ENCODE measurements at places on chromosomes 16 and 17.

DNA sequence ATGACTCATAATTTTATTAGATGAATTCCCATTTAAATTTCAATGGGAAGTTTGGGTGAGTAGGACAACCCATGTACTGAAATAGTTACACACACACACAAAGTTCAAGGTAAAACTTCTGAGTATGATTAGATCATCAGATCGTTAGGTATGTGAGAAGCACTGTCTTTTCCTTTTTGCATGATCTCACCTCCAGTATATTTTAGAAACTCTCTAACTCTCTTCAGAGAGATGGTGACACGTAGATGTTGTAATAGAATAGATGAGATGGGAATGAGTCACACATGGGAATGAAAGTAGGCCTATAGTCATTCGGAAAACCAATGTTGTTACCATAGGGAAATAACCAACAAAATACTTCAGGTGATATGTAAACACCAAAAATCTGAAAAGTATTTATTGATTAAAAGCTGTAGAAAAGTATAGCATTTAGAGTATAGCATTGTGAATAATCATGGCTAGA, 22.2 kb downstream of the KRT23 start:
- DNase-seq, result no peak

- no peak for DNase-seq
These were observed 5.7 kb downstream of the SNAI3 start for GRCh38 chr16:88680554-88681083.

- DNase-seq, result no peak
These were observed 19.6 kb downstream of the DNAH17 start for GRCh38 chr17:78557598-78558039.

DNA sequence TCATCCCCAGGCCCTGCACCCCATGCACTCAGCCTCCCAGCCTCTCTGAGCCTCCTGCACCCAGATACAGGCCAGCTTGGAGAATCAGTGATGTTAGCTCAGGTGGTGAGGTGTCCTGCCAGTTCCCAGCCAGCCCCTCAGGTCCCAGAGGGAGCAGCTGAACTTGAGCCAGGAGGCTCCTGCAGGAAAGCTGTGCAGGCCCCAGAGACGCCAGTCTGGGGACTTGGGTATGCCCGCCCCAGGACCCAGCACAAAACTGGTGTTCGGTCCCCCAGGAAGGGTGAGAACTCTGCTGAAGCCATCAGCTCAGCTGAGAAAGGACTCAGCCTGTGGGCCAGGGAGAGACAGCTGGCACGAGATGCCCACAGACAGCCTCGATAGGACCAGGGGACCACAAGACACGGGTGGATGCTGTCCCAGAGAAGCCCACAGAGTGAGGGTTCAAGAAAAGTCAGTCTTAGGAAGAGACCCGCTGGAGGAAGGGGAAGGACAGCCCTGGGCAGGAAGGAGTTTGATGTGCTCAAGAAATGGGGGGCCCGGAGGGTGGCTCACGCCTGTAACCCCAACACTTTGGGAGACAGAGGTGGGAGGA, 11.0 kb downstream of the ENDOV start:
- DNase-seq, result no peak

GRCh38 chr17:11608396-11608795, 10.1 kb downstream of the DNAH9 start:
- DNase-seq, result no peak

- no peak for DNase-seq
These were observed 186.5 kb upstream of the CCL2 start for GRCh38 chr17:34068571-34068970.

- DNase-seq, result no peak
These were observed 18.0 kb upstream of the ZNF629 start for GRCh38 chr16:30805056-30805369.

DNA sequence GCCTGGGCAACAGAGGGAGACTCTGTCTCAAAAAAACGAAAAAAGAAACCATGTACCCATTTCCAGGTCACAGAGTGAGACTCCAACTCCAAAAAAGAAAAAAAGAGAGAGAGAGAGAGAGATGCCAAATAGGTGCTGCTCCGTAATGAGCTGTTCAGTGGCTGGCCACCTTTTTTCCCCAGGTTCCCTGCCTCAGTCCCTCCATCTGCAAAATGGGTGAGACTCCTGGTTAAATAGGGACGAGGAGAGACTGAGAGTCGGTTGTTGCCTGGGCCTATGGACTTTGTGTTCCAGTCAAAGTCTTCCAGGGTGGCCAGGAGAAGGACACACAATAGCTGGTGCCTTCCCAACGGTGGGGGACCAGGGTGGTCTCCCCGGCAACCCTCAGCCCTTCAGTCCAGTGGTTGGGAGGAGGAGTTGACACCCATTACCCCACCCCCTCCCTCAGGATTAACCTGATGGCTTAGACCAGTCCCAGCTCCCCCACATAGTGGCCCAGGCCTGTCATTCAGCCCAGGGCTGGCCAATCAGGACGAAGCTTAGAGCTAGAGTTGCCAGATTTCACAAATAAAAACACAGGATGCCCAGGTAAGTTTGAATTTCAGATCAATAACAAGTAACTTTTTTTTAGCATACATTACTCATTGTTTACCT, 258.2 kb downstream of the PARN start:
- no peak for DNase-seq

- DNase-seq, result no peak
These were observed 1.3 kb downstream of the ARHGAP23 start for GRCh38 chr17:38429476-38430100.

- no peak for DNase-seq
These were observed 9.9 kb downstream of the TBX2 start for GRCh38 chr17:61409301-61410112.

DNA sequence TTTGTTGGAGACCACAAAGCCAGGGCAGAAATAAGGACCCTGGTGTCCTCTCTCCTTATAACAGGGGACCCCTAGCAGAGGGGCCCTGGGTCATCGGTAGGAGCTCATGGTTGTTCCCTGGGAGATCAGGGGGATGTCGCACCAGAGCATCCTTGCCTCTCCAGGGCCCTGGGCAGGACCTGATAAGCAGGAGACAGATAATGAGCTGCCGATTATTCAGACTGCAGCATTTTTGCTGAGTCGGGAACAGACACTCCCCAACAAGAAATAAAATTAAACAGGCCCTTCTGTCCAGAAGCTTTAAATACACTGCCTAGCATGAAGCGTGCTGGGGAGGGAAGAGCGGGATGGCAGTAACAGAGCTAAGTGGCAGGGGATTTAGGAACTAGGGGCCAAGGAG, 15.4 kb upstream of the GFAP start:
- DNase-seq, result no peak

DNA sequence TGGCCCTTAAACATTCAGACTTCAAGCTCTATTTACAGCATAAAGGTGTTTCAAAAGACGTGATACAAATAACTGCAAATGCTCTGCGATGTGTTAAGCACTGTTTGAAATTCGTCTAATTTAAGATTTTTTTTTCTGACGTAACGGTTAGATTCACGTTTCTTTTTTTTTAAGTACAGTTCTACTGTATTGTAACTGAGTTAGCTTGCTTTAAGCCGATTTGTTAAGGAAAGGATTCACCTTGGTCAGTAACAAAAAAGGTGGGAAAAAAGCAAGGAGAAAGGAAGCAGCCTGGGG, 681 bp upstream of the MAPT start:
- no peak for DNase-seq

GRCh38 chr17:49349541-49349940, 12.5 kb downstream of the ZNF652 start:
- DNase-seq, result no peak

DNA sequence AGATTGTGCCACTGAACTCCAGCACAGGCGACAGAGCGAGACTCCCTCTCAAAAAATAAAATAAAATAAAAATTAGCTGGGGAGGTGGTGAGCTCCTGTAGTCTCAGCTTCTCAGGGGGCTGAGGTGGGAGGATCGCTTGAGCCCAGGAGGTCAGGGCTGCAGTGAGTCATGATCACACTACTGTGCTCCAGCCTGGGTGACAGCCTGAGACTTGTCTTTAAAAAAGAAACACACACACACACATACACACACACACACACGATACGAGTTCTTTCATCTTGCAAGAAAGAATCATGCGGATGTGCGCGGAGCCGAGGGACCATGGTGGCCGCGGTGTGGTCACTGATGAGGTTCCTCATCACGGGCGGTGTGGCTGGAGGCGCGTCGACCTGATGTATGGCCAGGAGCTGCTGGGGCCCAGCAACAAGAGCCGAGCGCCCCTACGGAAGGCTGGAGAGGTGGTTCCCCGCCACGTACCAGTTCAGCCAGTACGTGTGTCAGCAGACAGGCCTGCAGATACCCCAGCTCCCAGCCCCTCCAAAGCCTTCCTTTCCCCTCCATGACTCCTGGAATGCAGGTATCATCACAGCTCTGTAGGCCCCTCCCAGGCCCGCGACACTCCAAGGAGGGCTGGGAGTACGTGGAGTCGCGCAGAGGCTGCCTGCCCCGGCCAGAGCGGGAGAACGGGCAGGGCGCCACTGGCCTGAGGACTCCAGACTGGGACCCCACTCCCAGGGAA, 20.7 kb downstream of the NXN start:
- no peak for DNase-seq

- DNase-seq, result no peak
These were observed 121.1 kb upstream of the HSBP1 start for GRCh38 chr16:83686726-83687125.

DNA sequence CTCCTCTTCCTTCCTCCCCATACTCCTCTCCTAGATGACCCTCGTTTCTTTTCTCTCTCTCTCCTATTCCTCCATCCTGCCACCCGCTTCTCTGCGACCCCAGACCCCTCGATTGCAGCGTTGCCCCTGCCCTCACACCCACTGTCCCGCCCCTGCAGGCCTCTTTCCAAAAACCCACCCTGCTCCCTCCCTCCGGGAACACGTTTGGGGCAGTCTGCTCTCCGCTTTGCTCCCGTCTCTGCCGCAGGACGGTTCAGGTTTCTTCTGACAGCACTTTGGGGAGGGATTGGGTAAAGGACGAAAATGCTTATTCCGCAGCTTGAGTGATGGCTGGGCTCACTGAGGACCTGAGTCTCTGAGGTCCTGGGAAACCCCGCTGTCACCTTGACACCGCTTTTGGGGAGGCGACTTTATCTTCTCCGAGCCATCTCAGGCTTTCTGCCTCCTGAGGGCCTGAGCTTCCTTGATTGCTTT, 690 bp downstream of the NDE1 start:
- DNase-seq, result no peak

DNA sequence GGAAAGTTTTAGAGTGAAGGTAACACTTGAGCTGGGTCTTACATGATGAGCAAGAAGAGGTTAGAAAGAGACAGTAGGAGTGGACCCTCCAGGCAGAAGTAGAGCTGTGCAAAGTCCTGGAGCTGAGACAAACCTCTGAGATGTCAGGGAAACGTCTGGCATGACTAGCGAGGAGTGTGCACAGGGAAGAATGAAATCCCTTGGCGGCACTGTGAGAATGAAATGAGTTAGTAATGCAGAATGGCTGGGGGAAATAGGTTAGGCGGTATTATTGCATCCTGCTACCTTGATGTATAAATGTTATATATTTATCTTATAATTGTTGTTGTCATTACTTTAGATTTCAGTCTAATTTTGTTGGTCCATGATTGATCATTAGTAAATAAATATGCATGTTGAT, 457.9 kb upstream of the CCL2 start:
- DNase-seq, result no peak

GRCh38 chr17:7232114-7232513, 2.2 kb downstream of the DVL2 start:
- DNase-seq, result no peak

GRCh38 chr17:58671969-58672368, 19.9 kb downstream of the TEX14 start:
- DNase-seq, result no peak

- no peak for DNase-seq
These were observed 556.9 kb upstream of the CDH5 start for GRCh38 chr16:65809627-65810026.

DNA sequence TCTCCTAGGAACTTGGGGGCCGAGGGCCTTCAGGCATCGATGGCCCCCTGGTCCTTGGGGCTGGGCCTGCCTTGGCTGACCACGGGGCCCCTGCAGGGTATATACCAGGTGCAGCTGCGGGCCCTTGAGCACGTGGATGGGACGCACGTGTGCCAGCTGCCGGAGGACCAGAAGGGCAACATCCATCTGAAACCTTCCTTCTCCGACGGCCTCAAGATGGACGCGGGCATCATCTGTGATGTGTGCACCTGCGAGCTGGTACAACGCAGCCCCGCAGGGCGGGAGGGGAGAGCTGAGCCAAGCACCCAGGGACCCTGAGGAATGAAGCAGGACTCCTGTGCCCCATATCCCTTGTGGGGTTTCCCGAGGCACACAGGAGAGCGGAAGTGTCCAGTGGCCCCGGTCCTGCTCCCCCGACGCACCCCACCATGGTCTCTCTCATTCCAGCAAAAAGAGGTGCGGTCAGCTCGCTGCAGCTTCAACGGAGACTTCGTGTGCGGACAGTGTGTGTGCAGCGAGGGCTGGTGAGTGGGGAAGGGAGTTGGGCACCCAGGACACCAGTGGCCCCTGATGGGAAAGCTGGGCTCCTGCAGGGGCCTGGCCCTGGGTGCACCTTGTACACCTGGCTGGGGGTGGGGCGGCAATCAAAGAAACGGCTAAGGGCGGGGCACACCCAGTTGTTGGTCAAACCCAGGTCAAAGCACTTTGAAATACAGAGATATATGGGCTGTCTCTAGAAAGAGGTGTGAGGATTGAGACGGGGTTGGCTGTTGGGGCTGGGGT, 10.6 kb downstream of the ITGB4 start:
- DNase-seq, result no peak

- DNase-seq, result no peak
These were observed 85.6 kb downstream of the OMG start for GRCh38 chr17:31211352-31212012.

DNA sequence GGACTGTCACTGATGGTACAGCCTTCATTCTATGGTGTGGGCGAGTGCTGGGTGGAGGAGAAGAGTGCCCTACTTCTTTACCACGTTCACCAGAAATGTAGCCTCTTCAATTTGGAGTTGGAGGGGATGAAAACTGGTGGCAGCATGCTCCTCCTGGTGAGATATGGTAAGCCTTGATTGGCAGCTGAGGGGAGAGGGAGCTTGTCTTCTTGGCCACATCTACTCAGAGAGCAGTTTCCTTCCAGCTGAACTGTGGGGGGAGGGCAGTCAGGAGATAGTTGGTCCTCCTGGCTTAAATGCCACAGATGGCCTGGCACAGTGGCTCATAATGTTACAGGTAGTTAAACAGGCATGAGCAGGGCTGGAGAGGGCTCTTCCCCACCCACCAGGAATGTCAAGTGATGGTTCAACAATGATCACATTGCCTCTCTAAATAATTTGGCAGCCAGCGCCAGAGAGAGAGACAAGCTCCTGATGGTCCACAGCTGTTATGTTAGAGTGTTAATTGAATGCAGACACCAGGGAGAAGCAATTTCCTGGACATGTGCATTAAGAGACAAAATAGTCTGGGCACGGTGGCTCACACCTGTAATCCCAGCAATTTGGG, 9.0 kb upstream of the MAPK3 start:
- no peak for DNase-seq

GRCh38 chr17:49148171-49148570, 15.6 kb downstream of the B4GALNT2 start:
- no peak for DNase-seq

- no peak for DNase-seq
These were observed 19.3 kb downstream of the ARHGAP23 start for GRCh38 chr17:38447502-38448085.

- DNase-seq, result no peak
These were observed 34.3 kb downstream of the PITPNC1 start for GRCh38 chr17:67411397-67411796.
